Left cardiac atrium (tissue), 4 donors: ENCODE measurements at places on chromosomes 7 and 10.

GRCh38 chr10:72087392-72087968 lies 871 bp downstream of the SPOCK2 start:
- DNase-seq, result no peak

GRCh38 chr7:100024020-100024619 lies 8.7 kb downstream of the ZKSCAN1 start:
- DNase-seq, result no peak

- no peak for DNase-seq
These were observed 579 bp downstream of the RBM33 start for GRCh38 chr7:155644971-155645509.

GRCh38 chr7:54342458-54342857 lies 199.7 kb upstream of the VSTM2A start:
- no peak for DNase-seq

DNA sequence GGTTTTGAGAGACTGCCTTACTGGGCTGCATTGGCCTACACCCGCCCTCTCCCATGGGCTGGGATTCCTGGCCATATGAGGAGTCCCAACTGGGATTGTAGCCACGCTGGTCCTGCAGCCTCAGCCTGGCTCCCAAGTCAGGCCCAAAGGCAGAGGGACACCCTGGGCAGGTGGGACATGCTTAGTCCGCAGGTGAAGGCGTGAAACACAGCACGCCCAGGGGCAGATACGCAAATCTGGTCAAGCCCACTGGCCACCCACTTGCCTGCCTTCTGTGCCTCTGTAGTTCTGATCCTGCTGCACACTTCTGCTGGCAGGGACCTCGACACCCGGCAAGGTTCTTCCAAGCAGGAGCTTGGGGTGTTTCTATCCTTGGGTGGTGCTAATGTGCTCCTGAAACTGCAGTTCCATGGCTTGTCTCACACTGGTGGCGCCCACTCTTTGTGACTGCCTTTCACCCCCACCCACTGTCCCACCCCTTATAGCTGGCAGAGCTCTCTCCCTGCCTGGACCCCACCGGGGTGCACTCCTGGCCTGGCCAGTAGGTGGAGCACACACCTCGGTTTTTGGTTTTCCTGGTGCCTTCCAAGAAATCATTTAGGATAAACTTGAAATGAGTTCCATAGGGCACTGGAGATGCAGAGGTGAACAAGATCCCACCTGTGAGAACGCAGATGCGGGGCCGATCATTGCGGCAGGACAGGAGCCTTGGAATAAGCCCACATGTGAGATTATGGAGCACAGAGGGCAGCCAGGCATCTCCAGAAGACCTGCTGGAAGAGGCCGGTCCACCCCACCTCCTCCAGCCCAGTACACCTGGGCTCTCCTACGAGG lies 47.9 kb downstream of the MKI67 start:
- DNase-seq, result no peak

GRCh38 chr7:80921130-80921529 lies 2.3 kb upstream of the SEMA3C start:
- no peak for DNase-seq

GRCh38 chr10:128032466-128032865 lies 93.8 kb downstream of the MKI67 start:
- no peak for DNase-seq

- DNase-seq, result no peak
These were observed 38.8 kb upstream of the ASL start for GRCh38 chr7:66036788-66037187.

GRCh38 chr7:76394957-76395356 lies 14.5 kb downstream of the SSC4D start:
- no peak for DNase-seq

GRCh38 chr10:86651631-86652331 lies 2.6 kb upstream of the OPN4 start:
- DNase-seq, result no peak

- no peak for DNase-seq
These were observed 235.2 kb downstream of the WDR37 start for GRCh38 chr10:1291178-1292090.
